ENCODE measurements at places on chromosomes 11 and 22.

- DNase-seq, result no peak
Measured at GRCh38 chr22:41092847-41093411, 537 bp downstream of the EP300 start.

DNA sequence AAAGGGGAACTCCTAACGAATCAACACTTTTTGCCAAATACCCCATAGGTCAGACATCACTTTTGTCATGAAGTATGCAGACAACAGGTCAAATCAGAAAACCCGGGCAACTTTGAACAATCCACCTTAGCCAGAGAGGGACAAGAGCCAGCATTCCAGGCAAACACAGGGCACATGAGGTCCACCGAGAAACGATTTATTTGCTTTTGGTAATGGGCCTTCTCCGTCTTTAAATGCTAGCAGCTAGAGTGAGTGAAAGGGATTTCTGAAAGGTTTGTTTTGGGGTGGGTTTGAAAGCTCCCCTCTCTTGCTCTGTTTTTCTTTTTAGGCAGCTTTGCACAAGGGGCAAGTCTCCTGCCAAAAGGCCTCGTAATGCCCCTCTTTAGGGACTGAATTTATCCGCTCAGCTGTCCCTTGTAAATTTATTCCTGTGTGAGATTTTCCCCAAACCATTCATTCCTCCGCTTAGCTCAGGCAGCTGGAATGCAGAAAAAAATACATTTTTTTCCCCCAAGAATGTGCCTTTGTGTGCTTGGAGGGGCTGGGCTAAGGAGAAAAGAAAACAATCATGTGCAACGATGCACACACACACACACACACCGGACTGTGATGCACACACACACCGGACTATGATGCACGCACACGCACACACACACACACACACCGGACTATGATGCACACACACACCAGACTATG, 196.9 kb downstream of the SNX19 start:
- DNase-seq, result no peak

DNA sequence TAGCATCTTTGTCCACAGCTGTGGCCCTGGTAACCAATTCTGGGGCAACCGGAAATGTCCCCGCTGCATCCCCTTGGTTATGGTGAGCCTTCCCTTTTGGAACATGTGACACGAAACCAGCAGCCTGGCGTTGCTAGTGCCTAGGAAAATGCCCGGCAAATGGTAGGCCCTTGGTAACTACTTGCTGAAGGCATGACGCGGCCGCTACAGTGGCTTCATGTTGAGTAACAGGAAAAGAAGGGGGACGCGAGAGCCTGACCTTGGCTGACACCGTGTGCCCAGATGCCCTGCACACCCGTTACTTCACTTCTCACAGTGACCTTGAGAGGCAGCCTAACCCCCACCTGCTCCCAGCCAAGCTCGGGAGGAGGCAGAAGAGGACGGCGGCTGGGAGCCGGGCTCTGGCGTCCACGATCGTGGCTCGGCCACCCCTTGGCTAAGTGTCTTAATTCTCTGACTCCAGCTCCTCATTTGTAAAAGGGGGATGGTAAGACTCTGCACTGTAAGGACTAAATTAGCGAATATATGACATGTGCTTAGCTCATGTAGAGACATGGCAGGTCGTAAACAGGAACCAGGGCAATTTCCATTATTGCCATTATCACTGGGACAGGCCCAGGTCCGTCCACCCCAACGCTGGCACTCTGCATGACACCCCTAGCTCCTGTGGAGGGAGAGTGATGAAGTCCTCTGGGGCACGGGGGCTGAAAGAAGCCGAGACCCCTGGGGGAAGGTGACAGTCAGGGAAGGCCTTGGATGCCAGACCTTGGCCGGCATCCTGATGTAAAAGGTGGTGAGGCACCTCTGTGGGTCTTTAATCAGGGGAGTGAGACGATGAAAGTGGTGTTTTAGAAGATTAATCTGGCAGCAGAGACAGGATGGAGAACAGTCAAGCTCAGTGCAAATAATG, 18.9 kb downstream of the IFT27 start:
- DNase-seq, result no peak

GRCh38 chr11:29293825-29294224, 723.0 kb downstream of the KCNA4 start:
- DNase-seq, result no peak

Data from stimulated activated CD4-positive, alpha-beta T cell treated with anti-CD3 and anti-CD28 coated beads, Interleukin-1b, Interleukin-23, amount 100 ng/mL, for 1 hour (primary cell).